ENCODE measurements at places on chromosomes 16 and 17.
A peak's percentile ranks its signal among the peaks of the same experiment; 100 is the strongest.

DNA sequence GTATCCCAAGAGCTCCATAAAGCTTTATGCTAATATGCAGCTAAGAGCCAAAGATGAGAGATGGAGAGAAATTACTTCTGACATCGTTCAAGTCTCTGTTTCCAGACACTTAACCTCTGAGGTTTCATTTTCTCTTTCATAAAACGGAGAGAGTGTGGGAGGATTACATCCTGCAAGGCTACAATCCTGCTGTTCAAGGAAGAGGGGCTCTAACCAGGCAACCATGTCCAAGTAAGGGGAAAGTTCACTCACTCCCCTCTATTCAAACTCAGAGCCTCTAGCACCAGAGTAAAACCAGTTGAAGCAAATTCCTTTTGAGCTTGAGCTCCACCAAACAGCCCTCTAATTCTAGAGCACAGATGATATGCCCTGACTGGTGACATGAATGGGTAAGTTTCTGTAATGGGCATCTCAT is 397.4 kb downstream of the NPIPA8 start:
- no peak for DNase-seq

- DNase-seq: no peak
These were observed 134.6 kb downstream of the CLEC16A start for GRCh38 chr16:11078812-11079459.

DNA sequence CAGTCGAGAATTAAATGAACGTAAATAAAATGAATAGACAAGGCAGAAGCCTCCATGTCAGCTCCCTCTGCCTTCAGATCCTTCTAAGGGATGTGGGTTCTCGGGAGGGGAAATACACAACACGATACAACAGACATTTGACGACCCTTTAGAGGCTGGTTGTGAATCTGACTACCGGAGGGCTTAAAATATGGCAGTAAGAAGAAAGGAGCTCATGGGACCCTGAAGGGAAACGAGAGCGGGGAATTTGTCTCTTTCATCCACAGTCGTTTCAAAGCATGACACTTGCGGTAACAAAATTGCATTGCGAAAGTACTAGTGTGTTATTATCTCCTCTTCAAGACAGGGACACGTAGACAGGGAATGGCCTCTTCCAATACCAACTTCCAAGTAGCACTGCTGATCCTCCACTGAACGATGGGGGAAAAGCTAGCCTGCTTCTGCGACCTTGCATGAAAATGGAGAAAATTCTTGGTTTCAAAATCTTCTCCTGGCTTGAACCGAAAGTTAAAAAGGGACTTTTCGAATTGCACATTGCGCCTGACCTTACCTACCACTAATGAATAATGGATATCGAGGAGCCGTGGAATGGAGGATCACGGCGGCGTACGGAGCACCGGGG is 1.2 kb upstream of the TNRC6C start:
- DNase-seq: no peak

DNA sequence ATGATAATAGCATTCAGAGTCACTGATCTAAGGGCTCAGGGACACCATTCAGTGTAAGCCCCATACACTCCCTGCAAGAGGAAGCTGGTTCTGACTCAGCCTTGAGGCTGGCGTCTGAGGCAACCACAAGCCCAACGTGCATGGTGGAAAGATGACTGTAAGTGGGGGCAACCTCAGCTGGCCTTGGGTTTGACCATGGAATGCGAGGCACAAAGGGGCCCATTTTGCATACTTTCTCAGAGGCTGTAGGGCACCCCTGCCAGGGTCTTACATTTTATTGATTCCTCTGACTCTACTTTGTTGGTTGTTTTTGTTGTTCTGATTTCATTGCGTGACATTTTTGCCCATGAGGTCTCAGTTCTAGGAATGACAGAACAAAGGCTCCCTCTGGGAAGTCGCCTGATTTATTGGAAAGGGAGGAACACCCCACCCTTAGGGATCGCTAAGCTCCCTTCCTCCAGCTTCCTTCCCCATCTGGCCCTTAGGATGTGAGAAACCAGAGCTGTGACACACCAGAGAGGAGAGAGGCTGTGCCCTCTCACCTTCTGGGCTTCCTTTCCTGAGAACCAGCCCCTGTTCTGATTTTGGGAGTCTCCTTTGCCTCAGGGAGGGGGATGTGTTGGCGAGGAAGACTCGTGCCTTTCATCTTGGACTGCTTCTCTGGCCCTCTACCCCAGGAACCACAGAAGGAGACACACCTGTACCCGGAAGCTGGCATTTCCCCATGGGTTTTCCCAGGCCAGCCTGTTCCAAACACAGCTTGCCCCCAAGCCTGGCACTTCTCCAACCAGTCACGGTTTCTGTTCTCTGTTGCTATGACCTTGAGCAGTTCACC is 5.6 kb upstream of the CIITA start:
- no peak for DNase-seq

DNA sequence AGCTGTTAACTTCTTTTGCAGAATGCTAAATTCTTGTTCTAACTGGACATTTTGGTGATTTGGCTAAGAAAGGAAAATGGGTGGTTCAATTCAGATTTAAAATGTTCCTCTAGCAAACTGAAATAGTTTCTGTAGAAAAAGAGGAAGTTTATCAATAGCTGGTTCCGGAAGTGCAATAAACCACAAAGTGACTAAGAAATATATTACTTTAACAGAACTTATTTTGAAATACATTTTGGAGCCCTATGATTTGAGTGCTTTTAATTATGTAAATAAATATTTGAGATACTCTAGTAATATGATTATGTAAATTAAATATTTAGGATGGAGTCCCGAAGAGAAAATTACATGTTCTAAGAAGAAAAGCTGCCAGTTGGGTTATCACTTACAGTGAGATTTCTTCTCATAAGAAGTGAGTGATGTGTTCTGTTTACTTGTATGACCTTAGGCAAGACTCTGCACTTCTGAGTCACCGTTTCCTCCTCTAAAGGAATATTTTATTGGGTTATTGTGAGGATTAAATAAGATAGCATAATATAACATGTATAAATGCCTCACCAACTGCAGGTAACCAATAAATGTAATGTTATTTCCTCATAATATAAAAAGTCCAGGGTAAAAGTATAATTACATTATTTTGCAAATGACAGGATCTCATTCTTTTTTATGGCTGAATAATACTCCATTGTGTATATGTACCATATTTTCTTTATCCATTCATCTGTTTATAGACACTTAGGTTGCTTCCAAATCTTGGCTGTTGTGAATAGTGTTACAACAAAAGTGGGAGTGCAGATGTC is at the start of gene EVI2B:
TSS of gene EVI2B (minus strand) at position 73 of the 800 bp plus-strand sequence. CDS start 8,445 bp downstream, outside the sequence.
- no peak for DNase-seq

GRCh38 chr17:75289115-75289831 is at the start of gene SLC25A19:
TSS of gene SLC25A19 (minus strand) at chr17:75289433. CDS start at chr17:75286764, 2,669 bp downstream.
- peak; percentile 100 for DNase-seq

GRCh38 chr16:62194828-62195227 is 158.6 kb upstream of the CDH8 start:
- DNase-seq: no peak

GRCh38 chr16:1177750-1178149 is 24.8 kb downstream of the CACNA1H start:
- DNase-seq: no peak

DNA sequence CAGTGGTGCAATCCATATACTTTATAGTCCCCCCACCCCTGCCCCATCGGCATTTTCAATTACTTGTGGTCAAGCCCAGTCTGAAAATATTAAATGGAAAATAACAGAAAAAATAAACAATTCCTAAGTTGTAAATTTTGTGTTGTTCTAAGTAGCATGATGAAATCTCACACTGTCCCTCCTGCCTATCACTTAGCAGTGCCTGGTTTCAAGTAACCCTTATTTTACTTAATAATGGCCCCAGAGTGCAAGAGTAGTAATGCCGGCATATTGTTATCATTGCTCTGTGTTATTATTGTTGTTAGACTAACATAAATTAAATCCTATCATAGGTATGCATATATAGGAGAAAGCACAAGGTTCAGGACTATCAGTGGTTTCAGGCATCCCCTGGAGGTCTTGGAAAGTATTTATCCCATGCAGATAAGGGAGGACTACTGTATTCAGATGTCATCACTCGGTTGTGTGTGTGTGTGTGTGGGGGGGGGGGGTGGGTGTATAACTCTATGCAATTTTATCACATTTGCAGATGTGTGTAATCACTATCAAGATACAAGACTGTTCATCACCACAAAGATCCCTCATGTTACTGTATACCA is 9.3 kb downstream of the UBE2G1 start:
- no peak for DNase-seq

GRCh38 chr16:85101956-85102630 is 10.2 kb downstream of the CIBAR2 start:
- DNase-seq: no peak

- DNase-seq: no peak
These were observed 88.2 kb downstream of the SPECC1 start for GRCh38 chr17:20097330-20097729.

- DNase-seq: peak; percentile 73
These were observed 5.5 kb upstream of the SLC25A35 start for GRCh38 chr17:8300627-8301242.

- DNase-seq: no peak
These were observed 2066.7 kb downstream of the TP53TG3F start for GRCh38 chr16:35525979-35526590.

DNA sequence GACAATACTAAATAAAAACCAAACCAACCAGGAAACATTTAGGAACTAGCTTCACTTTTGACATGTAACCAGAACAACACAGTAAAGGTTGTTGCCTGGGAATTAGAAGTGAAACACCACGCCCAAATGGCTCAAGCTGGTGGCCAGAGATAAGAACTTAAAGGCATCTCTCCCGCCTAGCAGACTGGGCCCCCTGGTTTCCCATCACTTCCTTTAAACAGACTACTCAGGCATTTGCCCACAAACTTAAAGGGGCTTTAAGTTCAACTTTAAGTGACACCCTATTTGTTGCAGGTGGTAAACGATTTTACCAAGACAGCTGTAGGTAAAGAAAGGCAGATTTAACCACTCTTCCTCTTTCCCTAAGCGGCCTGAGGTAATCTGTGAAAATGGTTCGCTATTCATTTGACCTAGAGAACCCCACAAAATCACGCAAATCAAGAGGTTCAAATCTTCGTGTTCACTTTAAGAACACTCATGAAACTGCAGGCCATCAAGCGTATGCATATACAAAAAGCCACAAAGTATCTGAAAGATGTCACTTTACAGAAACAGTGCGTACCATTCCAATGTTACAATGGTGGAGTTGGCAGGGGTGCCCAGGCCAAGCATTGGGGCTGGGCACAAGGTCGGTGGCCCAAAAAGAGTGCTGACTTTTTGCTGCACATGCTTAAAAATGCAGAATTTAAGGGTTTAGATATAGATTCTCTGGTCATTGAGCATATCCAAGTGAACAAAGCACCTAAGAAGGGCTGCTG is 40.8 kb upstream of the BPTF start:
- DNase-seq: no peak

DNA sequence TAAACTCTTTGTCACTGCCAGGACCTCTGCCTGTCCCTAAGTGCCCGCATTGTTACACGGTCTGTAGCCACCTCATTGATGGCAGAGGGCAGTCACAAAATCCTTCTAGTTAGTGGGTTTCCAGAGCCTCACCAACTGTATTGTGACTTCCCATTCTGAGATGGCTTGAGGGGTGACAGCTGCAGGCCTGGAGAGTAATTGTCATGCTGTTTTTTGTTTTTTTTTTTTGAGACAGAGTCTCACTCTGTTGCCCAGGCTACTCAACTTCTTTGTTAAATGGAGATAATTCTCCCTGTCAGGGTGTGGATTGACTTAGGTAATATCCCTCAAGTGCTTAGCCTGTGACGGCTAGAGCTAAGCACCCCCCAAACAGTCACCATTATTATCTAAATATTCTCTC is 77.9 kb downstream of the SDR42E1 start:
- DNase-seq: no peak

GRCh38 chr17:67478401-67479041 is 101.4 kb downstream of the PITPNC1 start:
- no peak for DNase-seq

- DNase-seq: no peak
These were observed 4.4 kb downstream of the STX1B start for GRCh38 chr16:31006086-31006385.

DNA sequence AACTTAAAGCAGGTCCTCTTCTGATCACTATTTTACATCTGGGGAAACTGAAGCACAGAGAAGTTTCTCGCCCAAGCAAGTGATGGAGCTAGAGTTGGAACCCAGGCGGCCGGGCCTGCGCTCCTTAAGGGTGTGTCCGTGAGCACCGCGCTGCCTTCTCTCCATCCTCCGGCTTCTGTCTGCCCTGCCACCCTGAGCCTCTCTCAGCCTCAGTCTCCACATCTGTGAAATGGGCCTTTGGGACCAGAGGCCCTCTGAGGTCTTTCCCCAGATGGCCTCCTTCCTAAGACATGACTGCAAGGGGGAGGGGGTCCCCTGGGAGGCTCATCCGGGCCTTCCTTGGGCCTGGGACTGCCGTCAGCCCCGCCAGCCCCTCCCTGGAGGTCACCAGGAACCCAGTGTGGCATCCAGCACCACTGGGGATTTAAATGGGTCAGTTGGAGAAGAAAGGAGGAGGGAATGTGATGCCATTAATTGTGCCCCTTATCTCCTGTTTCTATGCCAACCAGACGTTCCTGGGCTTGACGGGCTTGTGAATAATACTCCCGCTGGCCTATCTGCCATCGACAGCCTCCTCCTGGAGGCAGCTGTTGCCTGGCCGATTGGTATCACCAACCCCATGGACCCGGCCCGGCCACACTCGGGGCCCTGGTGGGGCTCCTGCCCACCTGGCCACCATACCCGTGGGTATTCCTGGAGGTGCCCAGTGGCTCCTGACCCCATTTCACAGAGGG is 5.1 kb downstream of the ZFPM1 start:
- DNase-seq: no peak

GRCh38 chr17:60169921-60170817 is 20.4 kb downstream of the CA4 start:
- DNase-seq: peak; percentile 28

DNA sequence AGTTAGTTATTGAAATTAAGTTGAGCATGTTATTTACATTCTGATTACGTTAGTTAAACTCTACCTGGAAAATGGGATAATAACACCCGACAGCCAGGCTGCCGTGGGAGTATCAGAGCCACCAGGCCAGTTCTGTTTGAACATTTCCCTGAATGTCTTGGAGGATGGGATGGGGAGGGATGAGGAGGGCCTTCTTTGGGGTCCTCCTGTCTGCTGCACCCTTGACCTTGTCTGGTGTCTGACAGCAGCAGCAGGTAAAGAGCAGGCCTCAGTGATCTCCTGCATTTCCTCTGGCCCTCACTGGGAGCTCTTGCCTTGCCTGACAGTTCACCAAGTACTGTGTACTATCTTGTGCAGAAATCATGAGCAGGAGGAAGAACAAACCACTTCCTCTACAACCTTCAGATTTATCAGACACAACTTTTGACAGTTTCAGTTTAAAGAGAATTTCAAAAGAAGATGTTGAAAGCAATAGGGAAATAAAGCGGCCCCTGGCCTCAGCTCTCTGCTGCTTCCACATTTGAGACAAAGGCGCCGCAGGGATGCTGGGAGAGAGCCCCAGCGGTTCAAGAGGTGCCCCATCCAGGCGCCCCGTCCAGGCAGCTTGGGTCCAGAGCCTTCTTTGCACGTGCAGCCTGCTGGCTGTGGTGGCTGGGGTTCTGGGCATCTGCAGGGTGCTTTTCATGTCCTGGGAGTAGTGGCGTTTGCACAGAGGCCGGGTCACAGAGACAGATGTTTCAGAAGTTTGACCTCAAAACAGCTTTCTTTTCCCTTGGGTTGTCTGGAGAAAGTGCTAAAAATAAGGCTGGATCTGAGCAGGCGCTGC is 25.3 kb downstream of the CMIP start:
- no peak for DNase-seq

Data from D341Med (cell line).